ENCODE measurements at places on chromosomes 5 and 9. TPM values are rescaled to one million over a fixed set of nuclear protein-coding genes. Genes with fewer than 3 reads are reported as not detected.

The CCL28 gene
- 18.4 TPM for total RNA-seq

The EMB gene
- total RNA-seq, result 156 TPM

The MEIKIN gene
- 1.5 TPM for total RNA-seq

The SPATA6L gene
- 0.43 TPM for total RNA-seq

The C1QTNF2 gene
- total RNA-seq, result not detected

The ECSCR gene
- total RNA-seq, result 0.58 TPM
